Fibroblast of lung (primary cell): ENCODE measurements at places on chromosomes 4 and X. TPM values are rescaled to one million over a fixed set of nuclear protein-coding genes. Genes with fewer than 3 reads are reported as not detected.

Gene PLAC8
- under 0.01 and 0.33 TPM in 2 replicates for total RNA-seq

Gene SAGE1
- total RNA-seq, result not detected in 2 replicates

Gene IQSEC2
- 3.6 and 9.9 TPM in 2 replicates for total RNA-seq

Gene GABRQ
- total RNA-seq, result under 0.01 TPM in 1 of 2 replicates, not detected in the other

Gene FATE1
- total RNA-seq, result not detected in 2 replicates

Gene RELL1
- 65.0 and 71.0 TPM in 2 replicates for total RNA-seq

Gene SPANXA2
- total RNA-seq, result not detected in 2 replicates

Gene BRS3
- total RNA-seq, result not detected in 2 replicates

Gene TMEM192
- total RNA-seq, result 4.1 and 6.9 TPM in 2 replicates

Gene STARD8
- 1.5 TPM in 2 replicates for total RNA-seq

Gene CENPVL1
- not detected in 2 replicates for total RNA-seq

Gene TENM3
- 3.6 and 7.4 TPM in 2 replicates for total RNA-seq
